Osteocyte (in vitro differentiated cells): ENCODE measurements at places on chromosomes 7 and 10. TPM values are rescaled to one million over a fixed set of nuclear protein-coding genes. Genes with fewer than 3 reads are reported as not detected.
A peak's percentile ranks its signal among the peaks of the same experiment; 100 is the strongest.

- no peak for DNase-seq
Observed at GRCh38 chr10:110324805-110325280, 20.1 kb upstream of the SMNDC1 start.

- DNase-seq, result no peak
Observed at GRCh38 chr10:102795453-102796406, 41.5 kb downstream of the CYP17A1 start.

DNA sequence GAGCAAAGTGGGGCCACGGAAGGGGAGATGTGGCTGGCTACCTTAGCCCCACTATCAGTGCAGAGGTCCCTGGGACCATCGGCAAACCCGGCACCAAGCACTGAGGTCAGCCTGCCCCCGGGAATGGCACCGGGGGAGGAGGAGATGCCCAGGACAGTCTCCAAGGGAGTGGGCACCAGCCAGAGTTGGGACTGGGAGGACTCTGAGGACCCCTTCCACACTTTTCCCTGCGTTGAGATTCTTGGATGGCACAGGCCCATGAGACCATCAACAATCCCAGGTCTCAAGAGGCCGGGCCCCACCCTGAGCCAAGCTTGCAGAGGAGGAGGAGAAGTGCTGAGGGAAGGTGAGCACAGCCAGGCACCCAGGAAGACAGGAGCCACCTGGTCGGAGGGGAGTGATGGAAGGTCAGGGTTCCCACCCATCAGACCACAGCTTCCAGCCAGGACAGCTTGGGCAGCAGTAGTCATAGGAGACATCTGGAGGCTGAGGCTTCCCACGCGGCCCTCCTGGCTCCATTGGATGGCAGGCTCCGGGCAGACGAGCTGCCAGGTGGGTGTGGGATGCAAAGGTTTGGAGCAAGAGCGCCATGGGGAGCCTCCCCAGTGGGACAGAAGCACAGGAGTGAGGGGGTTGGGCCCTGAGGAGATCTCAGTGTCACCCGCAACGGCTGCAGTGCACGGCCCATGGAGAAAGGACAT is 2.6 kb upstream of the OPN4 start:
- no peak for DNase-seq

DNA sequence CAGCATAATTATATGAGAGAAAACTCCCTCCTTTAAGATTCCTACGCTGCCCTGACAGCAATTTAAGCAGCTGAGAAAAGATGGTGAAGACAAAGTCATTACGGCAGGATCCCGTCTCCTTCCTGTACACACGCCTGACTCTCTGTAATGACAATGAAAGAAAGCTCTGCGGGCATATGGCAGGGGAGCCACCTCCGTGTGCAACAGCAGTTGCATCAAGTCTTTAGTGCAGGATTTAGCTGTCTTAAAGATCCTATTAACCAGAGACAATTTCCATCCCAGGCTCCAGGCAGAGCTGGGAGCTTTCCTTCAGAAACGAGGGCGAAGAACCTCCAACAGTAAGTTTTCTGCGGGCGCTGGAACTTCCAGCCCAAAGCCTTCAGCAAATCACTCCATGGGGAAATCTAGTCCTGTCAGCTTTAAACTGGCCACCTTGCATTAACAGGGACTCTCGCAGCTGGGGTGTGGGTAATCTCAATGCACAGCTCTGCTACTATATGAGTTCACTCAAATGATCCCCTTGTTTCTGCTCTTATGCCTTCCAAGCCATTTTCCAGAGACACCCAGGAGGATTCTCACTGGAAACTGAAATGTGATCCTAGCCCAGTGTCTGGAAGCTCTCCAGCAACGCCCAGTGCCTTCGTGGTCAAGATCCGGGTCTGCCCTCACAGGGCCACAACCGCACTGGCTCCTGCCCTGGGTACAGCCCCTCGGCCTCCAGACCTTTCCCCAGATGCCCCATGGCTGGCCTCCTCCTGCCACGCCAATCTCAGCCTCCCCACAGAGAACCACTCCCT is 74.9 kb downstream of the CTBP2 start:
- no peak for DNase-seq

DNA sequence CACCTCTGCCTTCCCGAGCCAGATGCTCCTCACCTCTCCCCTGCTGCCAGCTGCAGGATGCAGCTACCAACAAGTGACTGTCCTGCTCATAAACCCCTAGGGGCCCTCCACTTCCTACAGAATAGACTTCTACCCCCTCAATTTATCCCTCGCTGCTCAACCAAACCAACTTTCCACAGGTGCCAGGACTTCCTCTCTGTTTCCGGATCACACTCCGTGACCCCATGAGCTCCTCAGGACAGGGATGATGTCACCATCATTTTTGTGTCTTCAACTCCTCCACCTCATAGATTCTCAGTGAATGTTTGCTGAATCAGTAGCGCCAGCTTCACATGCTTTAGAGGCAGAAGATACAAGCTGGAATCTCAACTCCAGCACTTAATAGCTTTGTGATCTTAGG is 25.8 kb upstream of the ADRB1 start:
- no peak for DNase-seq

DNA sequence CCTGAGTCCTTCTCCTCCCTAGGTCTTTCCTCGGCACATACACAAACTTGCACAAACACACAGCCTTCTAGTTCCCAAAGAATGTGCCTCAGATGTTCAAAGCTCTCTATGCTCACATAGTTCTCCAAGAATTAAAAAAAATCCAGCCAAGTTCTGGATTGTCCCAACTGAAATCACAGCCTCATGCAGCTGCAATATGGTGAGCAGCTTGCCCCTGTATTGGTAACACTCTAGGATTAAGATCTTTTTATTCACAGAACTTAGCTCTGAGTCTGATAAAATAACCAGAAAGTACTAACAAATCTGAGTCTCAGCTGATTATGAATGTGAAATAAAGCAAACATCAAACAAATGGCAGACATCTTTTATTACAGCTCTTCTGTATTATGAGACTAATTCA is 604.8 kb upstream of the PFKP start:
- DNase-seq, result no peak

DNA sequence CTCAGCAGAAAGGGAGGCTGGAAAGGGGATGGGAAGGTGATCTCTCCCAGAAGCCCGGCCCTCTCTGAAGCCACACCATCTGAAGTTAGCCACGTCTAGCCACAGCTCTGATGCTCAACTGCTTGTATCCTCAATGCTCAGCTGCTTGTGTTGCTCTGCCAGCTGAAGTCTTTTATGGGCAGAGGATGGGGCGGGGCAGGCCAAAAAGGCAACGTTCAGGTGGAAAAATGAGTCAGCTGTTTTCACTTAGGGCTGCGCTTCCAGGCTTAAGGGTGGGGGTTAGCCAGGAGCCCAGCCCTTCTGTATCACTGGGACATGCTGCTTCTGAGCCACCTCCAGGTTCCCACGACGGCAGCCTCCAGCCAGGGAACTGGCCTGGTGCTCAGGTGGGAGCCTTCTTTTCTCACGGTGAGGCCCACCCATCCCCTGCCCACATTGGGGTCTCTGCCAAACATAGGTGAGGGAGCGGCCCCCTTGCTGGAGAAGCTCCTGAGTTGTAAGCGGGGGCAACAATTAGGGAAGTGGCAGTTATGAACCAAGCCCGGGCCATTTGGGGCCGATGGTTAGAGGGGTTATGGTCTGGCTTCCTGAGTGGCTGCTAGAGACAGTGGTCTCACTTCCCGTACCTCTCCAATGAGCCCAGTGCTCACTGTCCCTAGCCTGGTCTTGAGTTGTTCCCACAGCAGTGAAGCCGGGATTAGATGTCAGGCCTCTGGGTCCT is 44.9 kb upstream of the CNPY1 start:
- DNase-seq, result no peak

GRCh38 chr7:2893411-2893861 is 49.3 kb upstream of the GNA12 start:
- no peak for DNase-seq

DNA sequence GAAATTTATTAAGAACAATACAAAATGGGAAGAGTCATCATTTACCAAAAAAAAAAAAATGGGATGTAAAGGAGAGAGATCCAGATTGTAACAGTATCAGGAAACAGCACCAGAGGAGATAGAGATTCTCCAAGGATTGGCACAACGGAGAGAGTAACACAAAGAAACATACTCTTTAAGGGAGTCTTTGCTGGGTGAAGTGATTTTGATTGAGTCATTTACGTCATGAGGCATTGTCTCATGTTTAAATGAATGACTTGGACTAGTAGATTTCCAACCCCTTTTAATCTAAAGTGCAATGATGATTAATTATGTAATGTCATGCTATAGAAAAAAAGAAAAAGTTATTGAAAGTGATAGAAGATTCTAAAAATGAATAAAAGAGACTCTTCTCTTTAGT is 68.8 kb downstream of the ITGB8 start:
- DNase-seq, result no peak

- DNase-seq, result no peak
Observed at GRCh38 chr10:37803269-37803668, 54.1 kb downstream of the ZNF248 start.

- DNase-seq, result no peak
Observed at GRCh38 chr7:91135703-91136430, 128.4 kb upstream of the FZD1 start.

DNA sequence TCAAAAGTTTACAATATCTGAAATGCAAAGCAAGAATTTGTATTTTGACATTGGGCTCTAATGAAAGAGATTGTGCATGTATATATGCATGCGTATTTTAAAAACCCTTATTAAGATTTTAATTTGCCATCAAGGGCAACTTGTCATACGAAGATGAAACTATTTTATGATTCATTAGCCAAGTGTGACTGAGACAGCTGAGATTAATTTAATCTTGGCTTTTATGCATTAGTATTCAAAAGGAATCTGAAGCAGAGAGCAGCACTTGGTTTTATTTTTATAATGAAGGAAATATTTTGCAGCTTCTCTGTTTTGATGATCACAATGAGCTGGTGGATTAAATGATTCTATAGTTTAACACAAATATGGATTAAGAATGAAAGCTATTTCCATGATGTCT is 45.9 kb upstream of the AKR1E2 start:
- no peak for DNase-seq

DNA sequence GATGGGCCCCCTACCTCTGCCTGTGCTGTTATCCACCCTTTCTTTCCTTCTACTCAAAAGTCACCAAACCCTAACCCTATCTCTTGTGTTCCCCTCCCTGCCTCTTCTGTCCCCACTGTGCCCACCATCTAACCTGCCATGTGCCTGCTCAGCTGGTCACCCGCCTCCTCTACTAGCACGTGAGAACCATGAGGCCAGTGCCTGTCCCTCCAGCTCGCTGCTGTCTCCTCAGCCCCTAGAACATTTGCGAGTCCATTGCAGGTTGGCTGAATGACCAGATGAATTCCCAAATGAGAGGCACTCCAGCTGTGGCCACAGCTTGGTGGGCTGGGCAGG is 129.0 kb downstream of the ARHGAP22 start:
- peak; percentile 68 for DNase-seq

DNA sequence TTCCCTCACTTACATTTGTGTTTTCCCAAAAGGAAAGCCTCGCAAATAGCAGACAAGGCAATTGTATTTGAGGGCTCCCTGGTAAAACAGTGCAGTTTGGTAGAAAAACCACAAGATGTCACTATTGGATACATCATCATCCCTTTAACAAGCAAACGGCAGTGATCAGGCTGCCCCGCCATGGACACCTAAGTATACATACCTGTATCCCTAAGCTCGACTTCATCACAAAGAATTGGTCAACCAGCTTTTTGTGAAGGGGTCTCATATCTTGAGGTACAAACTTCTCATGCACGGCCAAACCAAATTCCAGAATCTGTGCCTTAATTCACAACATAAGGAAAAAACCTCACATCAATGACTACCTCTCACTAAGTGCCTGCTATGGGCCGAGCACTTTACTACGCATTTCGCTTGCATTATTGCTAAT is 179.5 kb upstream of the IMMP2L start:
- DNase-seq, result no peak

Gene RNF148
- not detected in 2 replicates for total RNA-seq

Gene SUPV3L1
- total RNA-seq, result 27.3 and 30.5 TPM in 2 replicates

Gene GTPBP4
- 47.7 and 53.7 TPM in 2 replicates for total RNA-seq

Gene CDC14C
- not detected in 2 replicates for total RNA-seq

Gene PDE1C
- 187 and 193 TPM in 2 replicates for total RNA-seq

Gene ANXA11
- 127 and 129 TPM in 2 replicates for total RNA-seq

Gene AOAH
- not detected in 2 replicates for total RNA-seq

Gene SMNDC1
- total RNA-seq, result 28.9 and 31.7 TPM in 2 replicates

Gene ATOH7
- total RNA-seq, result not detected in 2 replicates

Gene PPP3CB
- 65.5 and 65.6 TPM in 2 replicates for total RNA-seq

Gene PTN
- total RNA-seq, result 77.8 and 83.0 TPM in 2 replicates
